ENCODE measurements at places on chromosomes 7 and 10.

GRCh38 chr7:39465055-39465929, 100.9 kb upstream of the YAE1 start:
- DNase-seq, result peak; percentile 64

DNA sequence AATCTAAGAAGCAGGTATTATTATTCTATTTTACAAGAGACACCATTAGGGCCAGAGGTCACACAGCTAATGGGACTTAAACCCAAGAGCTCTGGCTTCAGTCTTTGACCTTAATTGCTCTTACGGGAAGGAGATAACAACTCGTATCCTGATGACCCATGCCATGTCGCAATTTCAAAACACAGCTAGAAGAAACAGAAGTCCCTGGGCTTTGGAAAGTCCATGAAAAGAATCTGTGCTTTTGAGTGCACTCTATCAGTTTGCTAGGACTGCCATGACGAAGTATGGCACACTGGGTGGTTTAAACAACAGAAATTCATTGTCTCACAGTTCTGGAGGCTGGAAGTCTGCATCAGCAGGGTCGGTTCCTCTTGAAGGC, 247.8 kb upstream of the AOAH start:
- DNase-seq, result peak; percentile 8

GRCh38 chr10:60534761-60535389, 145.2 kb upstream of the ANK3 start:
- DNase-seq, result no peak

DNA sequence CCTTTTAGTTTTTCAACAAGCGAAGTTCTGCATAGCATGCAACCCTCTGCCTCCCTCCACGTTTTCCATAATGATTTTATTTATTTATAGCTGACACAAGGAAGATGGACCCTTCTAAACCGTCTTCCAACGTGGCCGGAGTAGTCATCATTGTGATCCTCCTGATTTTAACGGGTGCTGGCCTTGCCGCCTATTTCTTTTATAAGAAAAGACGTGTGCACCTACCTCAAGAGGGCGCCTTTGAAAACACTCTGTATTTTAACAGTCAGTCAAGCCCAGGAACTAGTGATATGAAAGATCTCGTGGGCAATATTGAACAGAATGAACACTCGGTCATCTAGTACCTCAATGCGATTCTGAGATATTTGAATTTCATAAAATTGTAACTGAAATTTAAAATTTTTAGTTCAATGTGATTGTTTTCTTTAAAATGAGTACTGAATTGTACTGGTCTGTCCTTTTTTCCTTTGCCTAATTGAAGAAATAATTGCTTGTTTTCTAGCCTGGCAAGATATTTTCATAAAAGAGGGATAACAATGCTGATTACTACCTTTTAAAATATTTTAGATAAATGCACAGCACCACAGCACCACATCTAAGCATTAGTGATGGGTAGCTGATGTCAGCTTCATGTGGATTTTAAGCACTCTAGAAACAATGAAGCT, 41.5 kb upstream of the SLC39A12 start:
- DNase-seq, result peak; percentile 57

DNA sequence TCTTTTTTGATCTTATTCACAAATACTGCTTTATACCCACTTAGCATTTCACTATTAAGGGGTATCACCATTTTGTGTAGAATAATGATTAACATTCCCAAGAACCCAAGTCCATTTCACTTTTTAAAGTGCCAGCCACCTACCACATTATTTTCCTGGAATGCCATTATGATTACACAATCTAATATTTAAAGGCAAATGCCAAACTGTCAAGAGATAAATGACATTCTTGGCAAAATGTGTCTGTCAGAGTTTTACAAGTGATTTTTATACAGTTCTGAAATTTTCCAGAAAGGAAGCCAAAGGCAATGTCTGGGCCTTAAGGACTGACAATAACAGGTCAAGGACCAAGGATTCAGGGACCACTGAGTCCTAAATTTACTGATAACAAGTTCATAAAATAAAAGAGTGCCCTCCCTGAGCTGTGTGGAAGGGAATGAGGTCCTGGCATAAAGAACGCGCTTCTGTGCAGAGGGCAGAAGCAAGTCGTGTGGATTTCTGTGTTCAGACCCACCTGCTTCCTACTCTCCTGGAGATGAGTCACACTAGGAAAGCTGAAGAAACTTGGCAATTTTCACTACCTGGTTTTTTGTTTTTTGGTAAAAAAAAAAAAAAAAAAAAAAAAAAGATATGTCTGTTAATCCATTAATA, 66.5 kb downstream of the UBE2H start:
- no peak for DNase-seq

DNA sequence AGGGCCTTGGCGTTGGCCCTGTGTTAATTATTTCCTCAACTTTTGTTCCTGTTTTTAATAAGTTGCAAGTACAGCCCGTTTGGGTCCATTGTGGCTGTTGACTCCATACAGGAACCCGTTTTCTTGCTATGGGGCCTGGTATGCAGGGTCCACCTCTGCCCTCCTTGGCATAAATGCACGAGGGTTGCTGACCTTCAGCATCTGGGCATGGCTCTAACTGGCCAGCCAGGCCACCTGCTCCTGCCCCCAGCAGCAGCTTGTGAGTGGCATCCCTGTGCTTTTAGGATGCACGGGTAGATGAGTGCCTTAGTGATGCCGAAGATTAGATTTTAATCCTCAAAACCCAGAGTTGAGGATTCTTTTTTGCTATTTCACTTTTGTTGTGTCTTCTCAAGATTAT, 123.2 kb downstream of the GLRX3 start:
- no peak for DNase-seq

DNA sequence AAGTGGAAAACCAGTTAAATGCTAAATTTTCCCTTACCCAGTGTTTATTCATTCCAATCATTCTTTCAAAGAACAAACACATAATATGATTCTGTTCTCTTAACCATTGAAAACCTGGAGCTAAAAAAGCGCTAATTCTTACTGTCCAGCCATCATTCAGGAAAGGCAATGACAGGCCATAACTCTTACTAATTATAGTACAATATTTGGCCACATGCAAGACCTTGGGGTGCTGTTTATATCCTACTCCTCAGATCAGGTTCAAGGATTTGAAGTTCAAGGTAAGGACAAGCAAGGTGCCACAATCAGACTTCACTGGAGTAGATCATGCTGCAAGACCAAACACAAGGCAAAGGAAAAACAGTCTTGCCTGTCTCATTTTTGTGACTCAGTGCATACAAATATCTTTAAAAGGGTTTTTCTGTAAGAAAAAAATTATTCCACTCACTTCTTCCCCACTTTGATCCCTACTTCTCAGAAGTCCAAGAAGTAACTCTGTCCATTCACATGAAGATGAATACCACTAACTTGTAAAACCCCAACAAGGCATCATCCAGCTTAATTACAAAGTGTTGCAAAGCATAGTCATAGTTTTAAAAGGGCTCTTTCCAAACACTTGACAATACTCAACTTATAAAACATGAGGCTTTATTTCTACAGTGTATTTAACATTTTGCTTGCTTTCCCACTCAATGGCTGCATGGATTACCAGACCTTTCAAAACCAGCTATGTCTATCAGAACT, 153.0 kb downstream of the DOCK4 start:
- DNase-seq, result no peak

GRCh38 chr10:78532480-78533042, 498.9 kb downstream of the RPS24 start:
- no peak for DNase-seq

GRCh38 chr7:2503056-2503941, 16.3 kb upstream of the LFNG start:
- no peak for DNase-seq

GRCh38 chr10:124566981-124567835, 105.6 kb downstream of the LHPP start:
- no peak for DNase-seq

All from amniotic epithelial cell (primary cell).